ENCODE measurements at places on chromosomes 1 and 21. TPM values are rescaled to one million over a fixed set of nuclear protein-coding genes. Genes with fewer than 3 reads are reported as not detected.

FCER1G gene
- total RNA-seq, result 0.17 TPM

OLFML2B gene
- total RNA-seq, result 0.09 TPM

IL22RA1 gene
- not detected for total RNA-seq

ATAD3C gene
- total RNA-seq, result 0.11 TPM

ARHGAP30 gene
- total RNA-seq, result not detected

IGSF5 gene
- not detected for total RNA-seq

SYT6 gene
- total RNA-seq, result not detected

Data from dermis lymphatic vessel endothelial cell (primary cell).